Chondrocyte (in vitro differentiated cells): ENCODE measurements at places on chromosomes 3 and 15.
A peak's percentile ranks its signal among the peaks of the same experiment; 100 is the strongest.

DNA sequence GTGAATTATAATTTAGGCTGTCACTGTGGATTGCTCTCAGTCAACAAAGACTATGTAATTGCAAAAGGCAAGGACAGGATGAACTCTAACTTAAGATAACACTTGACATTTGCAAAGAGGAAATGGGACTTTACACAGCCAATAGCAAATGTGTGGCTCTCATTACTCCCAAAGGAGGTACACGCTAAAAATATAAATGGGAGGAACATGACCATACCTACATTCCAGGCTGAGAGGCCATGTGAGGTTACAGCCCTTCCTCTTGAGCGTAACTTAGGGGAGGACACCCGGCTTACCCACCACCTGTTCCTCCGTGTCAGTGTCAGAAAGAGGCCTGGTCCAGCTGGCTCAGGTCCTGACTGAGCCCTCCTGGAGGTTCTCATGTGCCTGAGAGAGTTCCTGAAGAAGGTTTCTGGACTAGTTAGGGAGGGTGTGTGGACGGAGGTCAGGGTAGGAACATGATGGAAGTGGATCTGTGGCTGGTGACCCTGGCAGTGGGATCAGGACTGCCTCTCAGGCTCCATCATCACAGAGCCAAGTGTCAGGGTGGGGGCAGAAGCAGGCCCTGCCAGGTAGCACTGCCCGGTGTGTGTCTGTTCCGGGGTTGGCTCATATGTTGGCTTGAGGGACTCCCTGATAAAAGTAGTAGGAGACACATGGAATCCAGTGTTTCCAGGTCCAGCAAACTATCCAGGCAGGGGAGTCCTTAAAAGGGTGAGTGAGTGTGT lies 7.9 kb downstream of the POPDC2 start:
- no peak for DNase-seq

DNA sequence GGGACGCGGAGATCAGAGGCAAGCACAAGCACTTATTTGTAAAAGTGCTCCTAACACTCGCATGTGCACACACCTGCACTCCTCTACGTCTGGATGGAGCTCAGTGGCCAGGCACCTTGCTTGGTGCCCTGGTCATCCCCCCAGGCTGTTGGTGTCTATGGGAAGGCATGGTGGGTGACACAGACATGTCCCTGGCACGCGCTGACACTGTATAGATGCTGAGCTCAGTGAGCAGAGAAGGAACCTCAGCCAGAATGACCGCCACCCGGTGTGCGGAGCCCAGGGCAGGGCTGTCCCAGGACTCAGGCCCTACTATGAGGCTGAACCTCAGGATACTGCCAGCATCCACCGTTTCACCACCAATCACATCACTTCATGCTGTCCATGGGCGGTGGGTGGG lies 64.5 kb downstream of the NIPA2 start:
- peak; percentile 56 for DNase-seq

- DNase-seq, result no peak
These were observed 189.6 kb upstream of the MLF1 start for GRCh38 chr3:158381262-158381868.

- DNase-seq, result no peak
These were observed 265.2 kb upstream of the TLE3 start for GRCh38 chr15:70362886-70363285.

DNA sequence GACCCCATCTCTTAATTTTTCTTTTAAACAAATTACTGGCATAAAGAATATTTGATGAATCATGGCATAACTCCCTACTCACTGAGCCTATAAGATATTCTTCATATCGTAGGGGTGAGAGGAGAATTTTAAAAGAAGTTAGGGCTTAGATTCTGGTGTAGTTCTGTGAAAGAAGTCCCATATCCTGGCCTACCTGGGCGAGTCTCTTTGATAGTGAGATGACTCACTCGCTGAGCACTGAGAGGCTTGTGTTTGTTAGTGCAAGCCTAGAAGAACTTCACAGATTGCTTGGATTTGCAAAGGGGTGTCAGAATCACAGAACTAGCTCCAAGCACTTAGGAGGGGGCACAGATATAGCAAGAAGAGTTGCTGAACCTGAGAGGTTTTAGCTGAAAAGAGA lies 133.8 kb upstream of the TMC3 start:
- DNase-seq, result no peak

- no peak for DNase-seq
These were observed 38.5 kb downstream of the SLCO2A1 start for GRCh38 chr3:133991209-133991608.
